ENCODE measurements at places on chromosomes 6 and 20.

- no peak for DNase-seq
These were observed 126.9 kb upstream of the TIAM2 start for GRCh38 chr6:154868143-154868594.

GRCh38 chr20:63636752-63637628, 10.1 kb upstream of the GMEB2 start:
- no peak for DNase-seq

- no peak for DNase-seq
These were observed 100.0 kb downstream of the RREB1 start for GRCh38 chr6:7207720-7208119.

DNA sequence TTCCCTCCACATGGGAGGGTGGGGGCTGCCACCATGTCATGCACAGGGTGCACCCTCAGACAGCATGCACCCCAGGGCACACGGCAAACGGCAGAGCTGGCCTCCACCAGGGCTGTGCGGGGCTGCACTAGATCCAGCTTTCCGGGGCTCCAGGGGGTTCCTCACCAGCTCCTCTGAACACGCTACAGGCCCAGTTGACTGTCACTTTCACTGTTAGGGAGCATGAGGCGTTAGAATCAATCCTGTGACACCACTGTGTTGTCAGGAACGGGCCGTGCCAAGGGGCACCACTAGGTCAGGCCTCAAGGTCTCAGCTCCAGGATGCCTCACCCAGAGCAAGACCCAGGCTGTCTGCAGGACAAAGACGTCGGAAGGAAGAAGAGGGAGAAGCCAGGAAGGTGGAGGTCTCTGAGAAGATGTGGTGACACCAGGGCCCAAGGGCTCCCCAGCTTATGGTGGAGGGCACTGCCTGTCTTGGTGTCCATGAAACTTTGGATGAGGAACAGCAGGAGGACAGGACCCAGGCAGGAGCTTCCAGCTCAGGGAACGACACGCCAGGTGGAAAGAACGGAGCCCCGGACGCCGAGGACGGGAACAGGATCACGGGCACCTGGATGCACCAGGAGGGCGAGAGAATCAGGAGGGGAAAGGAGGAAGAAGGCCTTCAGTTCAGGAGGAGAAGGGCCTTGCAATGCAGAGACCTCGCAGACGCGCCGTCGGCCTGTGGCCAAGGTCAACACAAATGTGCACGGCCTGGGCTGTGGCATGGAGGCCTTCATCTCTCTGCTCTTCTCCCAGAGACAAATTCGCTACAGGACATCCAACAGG, 49.5 kb downstream of the YTHDF1 start:
- no peak for DNase-seq

GRCh38 chr6:11413728-11414127, 123.8 kb upstream of the TMEM170B start:
- DNase-seq = no peak

DNA sequence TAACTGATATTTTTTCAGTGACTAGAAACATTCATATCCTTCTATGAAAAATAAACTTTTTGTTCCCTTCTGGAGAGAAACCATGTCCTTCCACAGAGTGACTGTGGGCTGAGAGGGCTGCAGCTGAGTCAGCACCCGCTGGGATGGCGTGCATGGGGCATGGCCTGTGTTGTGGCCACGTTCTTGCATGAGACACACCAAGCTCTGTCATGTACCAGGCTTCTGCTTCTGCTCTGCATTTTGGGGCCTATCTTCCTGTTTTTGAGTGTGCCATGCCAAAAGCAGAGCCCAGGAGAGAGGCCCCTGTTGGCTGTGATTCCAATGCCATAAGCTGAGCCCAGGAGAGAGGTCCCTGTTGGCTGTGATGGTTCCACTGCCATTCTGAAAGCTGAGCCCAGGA, 10.8 kb downstream of the APMAP start:
- no peak for DNase-seq

- no peak for DNase-seq
These were observed 355.4 kb downstream of the CD83 start for GRCh38 chr6:14472986-14473337.

DNA sequence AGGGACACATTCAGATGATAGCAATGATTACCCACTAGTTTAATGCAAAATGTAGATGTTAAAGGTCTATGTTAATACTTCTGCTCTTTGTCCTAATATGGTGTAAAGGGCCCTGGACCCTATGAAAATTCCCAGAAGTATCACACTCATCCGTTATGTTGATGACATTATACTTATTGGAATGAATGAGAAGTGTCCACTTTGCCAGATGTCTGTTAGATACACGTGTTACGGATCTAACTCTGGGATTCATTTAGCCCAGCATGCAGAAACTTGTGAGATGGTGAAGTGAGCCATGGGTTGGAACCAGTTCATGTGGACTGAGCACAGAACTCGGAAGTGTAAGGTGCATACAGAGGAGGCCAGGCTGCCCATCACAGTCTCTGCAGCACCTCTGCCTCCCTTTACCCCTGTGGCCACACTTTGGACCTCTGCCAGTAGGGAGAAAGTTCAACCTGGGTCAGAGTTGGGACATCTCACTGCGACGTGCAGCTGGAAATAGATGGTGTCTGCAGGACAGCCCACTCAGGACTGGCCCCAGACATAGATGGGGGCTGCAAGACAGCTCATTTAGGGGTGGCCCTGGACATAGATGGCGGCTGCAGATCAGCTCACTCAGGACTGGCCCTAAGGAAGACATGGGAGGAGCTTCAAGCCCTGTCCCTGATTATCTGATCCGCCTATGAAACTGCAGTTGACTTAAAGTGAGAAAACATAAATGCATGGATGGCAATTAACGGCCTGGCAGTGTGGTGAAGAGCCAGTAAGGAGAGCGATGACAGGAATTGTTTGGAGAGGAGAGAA, 71.2 kb upstream of the THBS2 start:
- DNase-seq = no peak

DNA sequence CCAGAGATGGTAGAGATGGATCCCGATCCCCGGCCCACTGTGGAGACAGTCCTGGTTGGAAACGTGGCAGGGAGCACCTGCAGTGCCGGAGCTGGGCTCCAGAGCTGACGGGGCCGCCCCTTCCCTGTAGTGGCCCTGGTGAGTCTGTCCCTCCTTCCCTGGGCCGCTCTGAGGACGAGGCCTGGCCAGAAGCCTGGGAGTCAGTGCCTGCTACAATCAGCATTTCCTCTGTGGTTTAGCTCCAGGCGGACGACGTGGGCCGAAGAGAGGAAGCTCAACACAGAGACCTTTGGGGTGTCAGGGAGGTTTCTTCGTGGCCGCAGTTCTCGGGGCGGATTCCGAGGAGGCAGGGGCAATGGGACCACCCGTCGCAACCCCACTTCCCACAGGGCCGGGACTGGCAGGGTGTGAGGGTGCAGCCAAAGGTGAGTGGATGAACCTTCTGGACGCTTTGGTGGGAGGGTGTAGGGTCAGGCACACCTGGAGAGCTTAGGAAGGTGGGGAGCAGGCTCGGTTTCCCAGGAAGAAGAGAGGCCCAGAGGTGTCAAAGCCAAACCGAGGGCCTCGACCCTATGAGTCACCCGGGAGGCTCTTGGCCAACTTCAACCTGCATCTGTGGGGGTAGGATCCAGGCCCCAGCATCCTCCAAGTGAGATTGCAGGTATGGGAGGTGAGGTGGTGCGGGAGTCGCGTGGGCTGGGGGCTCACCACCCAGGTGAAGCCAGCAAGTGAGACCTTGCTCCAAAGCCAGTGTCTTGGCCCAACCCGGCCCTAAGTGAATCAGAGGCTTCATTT, 9.9 kb downstream of the PSMA7 start:
- DNase-seq = no peak

- no peak for DNase-seq
These were observed 610.6 kb downstream of the PRKN start for GRCh38 chr6:162116902-162117525.

- no peak for DNase-seq
These were observed 15.9 kb downstream of the TOP1 start for GRCh38 chr20:41044409-41045062.

GRCh38 chr6:37275350-37275749, 17.4 kb upstream of the TMEM217 start:
- DNase-seq = no peak

GRCh38 chr6:148535381-148535780, 192.7 kb downstream of the SASH1 start:
- DNase-seq = no peak

DNA sequence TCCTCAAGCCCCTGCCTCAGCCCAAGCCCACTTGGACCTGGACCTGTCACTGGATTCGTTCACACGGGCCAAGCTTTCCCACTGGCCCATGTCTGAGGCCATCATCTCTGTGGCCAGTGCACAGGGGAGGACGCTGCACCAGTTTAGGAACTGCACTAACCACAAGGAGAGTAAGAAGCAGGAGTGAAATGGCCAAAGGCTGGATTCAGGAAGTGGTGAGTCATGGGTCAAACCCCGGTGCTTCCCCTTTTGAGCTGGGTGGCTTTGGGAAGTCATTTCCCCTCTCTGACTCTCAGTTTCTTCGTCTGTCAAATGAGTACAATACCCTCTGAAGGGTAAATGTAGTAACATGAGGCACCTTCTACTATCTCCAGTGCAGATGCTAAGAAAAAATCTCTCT, 87.9 kb downstream of the CD40 start:
- no peak for DNase-seq

- DNase-seq = no peak
These were observed 89.6 kb downstream of the TMEM242 start for GRCh38 chr6:157233686-157234085.

DNA sequence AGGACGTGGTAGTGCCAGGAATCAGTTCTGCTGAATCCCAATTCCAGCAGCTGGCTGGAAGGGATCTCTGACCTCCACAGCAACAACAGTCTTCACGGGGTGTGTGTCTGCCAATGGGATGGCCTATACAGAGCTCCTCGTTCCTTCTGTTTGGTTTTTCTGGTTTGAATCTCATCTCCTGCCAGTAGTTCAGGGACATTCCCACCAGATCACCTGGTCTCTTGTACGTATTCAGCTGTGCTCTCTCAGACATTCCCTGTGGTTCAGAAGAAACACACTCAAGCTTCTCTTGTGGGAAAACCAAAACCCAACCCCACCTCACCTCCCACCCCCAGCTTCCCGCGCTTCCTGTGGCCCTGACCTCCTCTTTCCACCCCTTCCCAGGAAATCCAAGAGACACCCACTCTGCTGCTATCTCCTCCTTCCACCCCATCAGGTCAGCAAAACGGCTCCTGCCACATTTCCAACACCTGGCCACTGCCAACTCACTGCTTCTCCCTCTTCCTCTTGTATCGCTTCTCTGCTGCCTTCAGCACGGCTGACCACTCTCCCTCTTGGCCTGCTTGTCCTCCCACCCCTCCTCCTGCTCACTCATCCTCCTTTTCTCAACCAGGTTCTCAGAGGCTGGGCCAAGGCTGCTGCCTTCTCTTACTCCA, 63.3 kb upstream of the PTGIS start:
- no peak for DNase-seq

DNA sequence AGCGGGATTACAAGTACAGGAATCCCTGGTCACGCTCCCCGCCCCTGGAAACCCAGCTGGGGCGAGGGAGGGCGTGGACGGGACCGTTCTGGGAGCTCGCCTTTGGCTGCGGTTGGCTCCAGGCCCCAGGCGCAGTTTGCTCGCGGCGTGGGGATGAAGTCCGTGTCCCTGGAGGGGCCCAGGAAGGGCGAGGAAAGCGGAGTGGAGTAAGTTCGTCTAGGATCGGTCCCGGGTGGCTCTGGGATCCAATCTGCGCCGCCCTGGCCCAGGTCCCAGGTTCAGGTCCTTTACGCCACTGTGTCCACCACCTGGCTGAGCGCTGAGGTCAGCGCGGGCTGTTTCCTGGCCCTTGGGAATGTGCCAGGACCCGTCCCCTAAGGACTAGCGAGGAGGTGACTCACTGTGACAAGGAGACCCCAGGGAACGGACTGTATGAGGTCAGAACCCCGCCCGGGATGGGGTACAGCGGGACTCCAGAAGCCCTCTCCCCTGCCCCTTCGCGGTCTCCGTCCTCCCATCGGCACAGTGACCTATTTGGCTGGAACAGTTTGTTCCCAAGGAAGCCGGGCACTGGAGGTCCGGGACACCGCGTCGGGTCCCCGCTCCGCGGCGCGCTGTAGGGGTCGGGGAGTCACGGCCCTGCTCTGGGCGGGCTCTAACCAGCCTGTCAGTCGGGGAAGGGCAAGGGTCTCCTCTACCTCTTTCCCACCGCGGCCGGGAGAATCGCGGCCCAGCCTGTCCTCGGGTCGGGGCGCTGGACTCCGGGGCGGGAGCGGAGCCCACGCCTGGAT, 724 bp downstream of the CDKN1A start:
- no peak for DNase-seq

Measured in activated naive CD4-positive, alpha-beta T cell (primary cell).